OCI-M1 (cell line): ENCODE measurements at places on chromosomes 3 and 15.

- DNase-seq = no peak
Measured at GRCh38 chr3:59069838-59070237, 20.0 kb upstream of the CFAP20DC start.

DNA sequence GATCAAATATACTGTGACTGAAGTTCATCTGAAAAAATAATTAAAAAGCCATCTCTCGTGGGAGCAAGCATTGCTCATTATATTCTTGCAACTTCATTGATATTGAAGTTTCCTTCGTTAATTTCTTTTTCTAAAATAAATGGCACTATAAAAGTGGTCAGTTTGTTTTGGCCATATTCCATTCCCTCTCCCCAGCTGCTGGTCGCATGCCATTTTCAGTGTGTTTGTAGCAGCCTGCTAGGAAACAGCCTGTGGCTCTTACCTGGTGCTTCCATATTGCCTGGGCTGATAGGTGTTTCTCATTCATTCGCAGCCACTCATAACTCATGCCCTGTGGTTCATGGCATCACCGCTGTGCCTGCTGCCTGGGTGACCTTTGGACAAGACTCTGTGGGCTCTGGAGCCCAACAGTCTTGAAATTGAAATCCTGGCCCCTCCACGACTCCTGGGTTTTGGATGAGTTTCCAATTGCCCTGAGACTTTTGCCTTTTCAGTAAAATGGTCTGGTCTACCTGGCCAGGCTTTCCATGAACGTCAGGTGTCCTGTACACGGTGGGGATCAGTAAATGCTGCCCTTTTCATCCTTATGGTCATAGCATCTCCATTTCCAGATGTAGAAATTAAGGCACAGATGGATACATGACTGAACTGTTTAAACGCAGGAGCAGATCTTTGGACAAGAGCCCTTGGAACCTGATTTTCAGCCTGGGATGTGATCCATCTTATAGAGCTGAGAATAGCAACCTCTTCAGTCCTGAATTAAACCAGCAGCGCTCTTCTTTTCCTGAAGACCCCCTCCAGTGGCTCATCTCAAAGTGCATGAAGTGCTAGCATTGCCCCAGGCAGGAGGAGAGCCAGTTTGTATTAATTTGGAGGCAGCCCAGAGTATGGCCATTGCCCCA lies 69.4 kb downstream of the SLCO3A1 start:
- no peak for DNase-seq

GRCh38 chr15:80416702-80417101 lies 12.5 kb downstream of the ARNT2 start:
- no peak for DNase-seq

DNA sequence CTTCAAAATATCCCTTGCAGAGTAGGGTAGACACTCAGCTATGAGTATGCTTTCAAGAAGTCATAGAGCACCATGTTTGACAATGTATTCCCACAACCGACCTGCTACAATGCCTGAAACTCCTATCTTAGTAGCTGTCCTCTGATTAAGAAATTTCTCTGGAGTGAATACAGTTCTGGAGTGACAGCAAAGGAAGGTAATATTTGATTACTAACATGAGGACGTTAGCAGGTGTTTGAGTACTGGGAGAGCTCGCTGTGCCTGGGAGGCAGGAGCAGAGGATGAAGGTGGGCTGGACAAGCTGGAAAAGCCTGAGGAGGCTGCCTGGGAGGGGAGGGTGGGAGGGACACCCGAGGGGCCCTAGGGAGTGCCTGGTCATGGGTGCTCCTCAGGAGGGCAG lies 42.9 kb downstream of the PARP15 start:
- no peak for DNase-seq

- no peak for DNase-seq
Measured at GRCh38 chr15:40286061-40286532, 3.2 kb upstream of the ANKRD63 start.

GRCh38 chr3:112437146-112438022 lies 61.9 kb downstream of the BTLA start:
- DNase-seq = peak; percentile 37

DNA sequence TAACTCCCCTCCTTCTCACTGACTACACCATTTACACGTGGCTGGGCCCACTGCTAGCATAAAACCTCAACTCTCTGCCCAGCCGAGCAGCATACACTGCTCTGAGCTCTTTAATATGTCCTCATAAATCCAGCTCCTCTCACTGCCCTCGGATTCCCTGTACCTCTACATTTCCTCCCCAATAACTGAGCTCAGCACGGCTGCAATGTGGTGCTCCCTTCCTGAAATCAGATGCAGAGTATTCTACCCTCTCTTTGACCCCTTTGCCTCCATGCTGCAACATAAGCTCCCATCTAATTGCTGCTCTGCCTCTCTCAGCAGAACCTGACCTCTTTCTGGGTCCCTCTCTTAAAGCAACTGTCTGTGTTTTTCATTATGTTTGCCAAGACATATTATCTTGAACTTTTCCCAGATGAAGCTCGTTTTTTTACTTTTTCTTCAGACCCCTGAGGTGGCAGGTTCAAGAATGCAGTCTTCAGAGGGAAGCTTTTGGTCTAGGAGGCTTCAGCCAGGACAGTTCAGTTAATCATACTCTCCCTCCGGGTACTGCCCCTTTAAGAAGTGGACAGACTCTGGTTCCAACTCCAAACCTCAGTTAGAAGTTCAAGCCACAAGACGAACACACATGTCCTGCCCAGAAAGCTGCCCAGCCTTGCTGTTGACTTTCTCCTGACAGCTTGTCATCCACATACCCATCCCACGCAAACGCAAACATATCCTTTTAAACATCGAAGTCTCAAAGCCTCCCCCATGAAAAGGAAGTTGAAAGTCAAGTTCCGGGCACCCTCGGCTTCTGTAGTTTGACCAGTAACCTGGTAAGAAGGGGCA lies 81.1 kb upstream of the NEO1 start:
- peak; percentile 13 for DNase-seq

DNA sequence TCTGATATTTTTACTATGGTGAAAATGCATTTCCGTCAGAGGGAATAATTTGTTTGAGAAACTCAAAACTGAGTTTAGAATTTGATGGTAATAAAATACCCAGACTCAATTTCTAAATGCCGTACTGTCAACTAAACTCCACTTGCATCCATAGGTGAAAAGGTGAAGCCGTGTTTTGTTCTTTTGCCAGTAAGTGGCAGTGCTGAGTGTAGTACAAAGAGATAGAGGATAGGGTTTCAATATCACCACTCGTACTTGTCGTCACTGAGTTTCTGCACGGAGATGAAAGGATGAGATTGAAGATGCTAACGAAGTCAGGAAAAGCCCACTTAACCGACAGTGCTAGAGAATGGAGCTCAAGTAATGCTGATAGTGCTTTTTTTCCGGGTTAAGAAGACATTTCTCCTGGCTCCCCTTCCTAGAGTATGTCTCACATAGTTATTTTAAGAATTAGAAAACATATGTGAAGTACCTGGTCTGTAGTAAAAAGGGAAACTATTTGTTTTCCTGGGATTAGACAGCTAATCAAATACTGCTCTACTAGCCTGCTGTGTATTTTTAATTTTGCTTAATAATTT lies 345.1 kb downstream of the IL5RA start:
- peak; percentile 32 for DNase-seq

DNA sequence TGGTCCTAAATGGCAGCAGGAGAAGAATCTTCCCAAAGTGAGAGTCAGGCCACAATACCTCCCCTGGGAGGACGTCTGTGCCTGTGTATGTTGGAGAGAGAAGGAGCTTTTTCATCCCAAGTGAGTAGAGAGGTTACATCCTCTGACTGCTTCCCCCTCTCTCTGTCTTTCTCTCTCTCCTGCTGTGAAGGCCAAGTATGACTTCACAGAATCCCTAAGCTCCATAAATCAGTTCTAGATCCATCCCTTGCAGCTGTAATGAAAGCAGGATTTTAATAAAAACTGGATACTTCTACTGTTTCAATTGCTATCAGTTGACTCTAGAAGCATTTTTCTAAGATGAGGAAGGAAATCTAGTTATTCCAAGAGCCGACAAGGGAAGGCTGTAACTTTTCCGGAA lies 389.1 kb upstream of the PROK2 start:
- DNase-seq = no peak
